ENCODE measurements at places on chromosomes 7 and 10. TPM values are rescaled to one million over a fixed set of nuclear protein-coding genes. Genes with fewer than 3 reads are reported as not detected.

The SLC18A3 gene
- total RNA-seq, result not detected

DNA sequence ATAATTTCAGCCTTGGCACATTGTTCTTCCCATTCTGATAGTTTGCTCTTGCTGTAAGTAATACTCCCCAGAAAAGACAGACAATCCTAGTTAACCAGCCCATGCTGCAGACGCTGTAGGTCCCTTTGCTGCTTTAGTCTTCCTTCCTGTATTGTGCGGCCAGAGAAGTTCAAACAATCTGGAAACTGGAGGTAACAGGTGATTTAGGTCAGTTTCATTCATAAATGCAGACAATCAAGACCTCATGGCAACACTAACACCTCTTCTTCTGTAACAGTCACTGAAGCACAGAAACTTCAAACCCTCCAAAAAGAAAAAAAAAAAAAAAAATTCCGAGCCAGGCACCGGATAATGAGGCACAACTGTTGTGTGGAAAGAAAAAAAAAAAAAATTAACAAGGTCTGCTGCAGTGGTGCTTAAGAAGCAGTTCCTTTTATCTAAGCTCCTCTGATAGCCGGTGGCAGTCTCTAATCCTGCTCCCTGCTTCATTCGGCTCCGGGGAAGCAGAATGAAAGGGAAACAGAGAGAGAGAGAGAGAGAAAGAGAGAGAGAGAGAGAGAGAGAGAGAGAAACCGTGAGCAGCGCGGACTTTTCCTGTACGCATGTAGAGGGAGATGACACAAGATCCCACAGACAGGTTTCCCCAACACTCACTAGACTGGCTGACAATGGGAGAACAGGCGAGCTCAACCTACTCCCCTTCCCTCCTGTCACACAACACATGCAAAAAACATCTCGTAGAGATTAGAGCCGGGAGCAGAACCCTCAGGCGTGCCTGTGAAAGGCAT is at the start of gene SEMA3A:
Gene SEMA3A, minus strand, starts transcription at position 306 of the 788 bp plus-strand sequence. Its CDS starts 203 bp downstream, at position 103.
- no peak for DNase-seq

DNA sequence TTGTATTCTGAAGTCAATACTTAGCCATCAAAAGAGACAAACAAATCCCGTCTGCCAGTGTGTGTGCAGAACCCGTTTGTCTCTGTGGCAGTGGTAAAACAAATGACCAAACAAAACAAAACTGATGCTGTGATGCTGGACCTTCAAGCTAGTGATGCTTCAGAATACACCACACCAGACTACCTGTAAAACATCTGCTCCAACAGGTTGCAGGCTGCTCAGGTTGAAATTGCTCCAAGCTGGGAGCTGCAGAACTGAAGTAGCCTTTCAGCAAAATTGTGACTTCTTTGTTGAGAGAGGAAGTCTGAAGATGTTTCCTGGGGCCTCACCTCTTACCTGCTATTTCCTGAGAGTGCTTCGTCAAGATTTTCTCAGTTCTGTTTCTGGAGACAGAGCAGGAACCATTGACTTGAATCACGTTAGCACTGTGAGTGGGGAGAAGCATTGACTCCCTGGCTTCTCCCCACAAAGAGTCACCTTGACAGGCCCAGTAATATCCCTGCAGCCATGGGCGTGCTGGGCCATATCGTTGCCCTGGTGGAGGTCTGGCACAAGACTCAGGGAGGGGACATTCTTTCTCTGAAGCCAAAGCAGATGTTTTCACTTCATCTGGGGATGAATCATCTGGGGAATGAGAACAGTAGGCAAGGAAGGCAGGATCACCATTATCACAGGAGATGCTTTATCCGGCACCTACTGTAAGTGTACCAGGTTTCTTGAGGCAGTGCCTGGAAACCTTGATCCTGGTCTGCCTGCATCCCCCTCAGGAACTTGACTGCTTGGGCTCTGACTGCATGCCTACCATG is 80.2 kb downstream of the RBM20 start:
- no peak for DNase-seq

DNA sequence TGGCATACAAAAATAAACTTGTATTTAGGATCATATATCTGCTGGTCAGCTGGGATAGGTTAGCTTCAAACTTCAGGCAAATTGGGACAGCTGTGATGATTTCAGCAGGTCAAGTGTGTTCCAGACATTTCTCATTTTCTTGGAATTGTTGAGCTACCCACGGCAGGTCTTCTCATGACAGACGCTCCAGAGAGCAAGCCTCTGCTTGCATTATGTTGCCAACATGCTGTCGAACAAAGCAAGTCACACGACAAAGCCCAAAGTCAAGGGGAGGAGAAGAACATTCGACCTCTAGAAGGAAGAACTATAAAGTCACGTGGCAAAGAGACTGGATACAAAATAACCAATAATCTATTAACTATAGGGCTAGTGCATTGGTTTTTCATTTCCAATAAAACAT is 103.5 kb downstream of the RAB18 start:
- no peak for DNase-seq

GRCh38 chr7:126720232-126720631 is 532.5 kb downstream of the GRM8 start:
- DNase-seq, result no peak

DNA sequence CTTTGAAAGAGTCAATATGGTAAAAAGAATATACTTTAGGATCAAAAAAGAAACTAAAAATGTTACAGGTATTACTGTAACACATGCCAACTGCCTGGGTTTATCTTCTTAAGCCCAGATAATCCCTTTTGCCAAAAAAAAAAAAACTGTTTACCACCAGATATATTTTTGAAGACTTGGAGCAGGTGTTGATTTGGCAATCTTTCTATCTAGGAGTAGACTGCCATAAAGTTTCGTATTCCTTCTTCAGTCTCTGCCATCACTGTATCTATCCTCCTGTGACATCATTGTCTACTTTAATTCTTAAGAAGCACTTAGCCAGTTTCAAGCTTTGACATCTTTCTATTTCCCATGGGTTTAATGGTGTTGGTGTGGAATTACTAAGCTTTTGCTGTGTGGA is 161.0 kb downstream of the ST7 start:
- DNase-seq, result no peak
